IMR-90 (cell line): ENCODE measurements at places on chromosomes 3 and 15. TPM values are rescaled to one million over a fixed set of nuclear protein-coding genes. Genes with fewer than 3 reads are reported as not detected.
A peak's percentile ranks its signal among the peaks of the same experiment; 100 is the strongest.

- peak; percentile 72 for DNase-seq
Observed at GRCh38 chr3:33074217-33075067, 22.5 kb downstream of the GLB1 start.

The SPINT1 gene
- 0.56 and 0.90 TPM in 2 replicates for total RNA-seq

The KLF15 gene
- total RNA-seq, result under 0.01 and 0.18 TPM in 2 replicates

DNA sequence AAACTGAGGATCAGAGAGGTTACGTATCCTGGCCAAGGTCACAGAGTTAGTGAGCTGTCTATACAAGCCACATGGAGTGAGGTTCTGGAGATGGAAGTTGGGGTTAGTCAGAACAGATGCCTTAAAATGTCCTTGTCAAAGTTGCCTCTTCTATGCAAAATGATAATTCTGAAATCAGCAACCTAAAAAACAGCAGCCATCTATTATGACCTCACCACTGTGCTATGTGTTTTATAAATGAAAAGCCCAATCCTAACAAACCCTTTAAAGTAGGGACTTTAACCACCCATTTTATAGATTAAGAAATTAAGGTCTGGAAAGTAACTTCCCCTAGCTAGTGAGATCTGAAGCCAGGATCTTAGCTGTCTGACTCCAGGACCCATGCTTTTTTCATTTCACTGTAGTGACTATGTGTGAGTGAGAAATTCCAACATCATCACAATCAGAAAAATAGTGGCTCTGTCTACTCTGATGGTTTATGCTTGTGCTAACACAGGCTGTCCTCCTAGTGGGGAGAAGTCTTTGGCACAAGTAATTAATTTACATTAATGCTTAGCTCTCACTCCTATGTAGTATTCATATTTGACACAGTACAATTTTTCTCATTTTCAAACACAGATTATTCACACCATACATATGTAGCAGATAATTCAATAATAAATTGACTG lies 143.6 kb downstream of the ANO10 start:
- DNase-seq, result peak; percentile 37

DNA sequence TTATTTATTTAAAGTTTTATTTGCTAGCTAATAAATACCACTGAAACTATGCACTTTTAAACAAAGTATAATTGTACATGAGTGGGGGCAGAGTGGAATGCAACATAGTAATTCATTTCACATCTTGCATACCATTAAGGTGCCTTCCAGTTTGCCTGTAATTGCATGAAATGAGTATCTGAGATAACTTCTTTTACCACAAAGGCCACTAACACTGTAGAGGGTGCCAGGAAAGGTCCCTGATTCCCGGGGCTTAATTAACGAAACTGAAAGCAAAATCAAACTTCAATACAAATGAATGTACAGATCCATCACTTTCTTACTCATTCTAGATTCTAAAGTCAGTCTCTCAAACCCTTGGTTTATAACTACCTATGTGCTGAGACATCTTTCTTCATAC lies 2.1 kb downstream of the CD47 start:
- peak; percentile 16 for DNase-seq

The GPR149 gene
- total RNA-seq, result not detected in 2 replicates

The ATP2B2 gene
- under 0.01 TPM in 1 of 2 replicates, not detected in the other for total RNA-seq
